ENCODE measurements at places on chromosomes 4 and X.

- DNase-seq, result no peak
These were observed 16.2 kb downstream of the RBM47 start for GRCh38 chr4:40613456-40613855.

DNA sequence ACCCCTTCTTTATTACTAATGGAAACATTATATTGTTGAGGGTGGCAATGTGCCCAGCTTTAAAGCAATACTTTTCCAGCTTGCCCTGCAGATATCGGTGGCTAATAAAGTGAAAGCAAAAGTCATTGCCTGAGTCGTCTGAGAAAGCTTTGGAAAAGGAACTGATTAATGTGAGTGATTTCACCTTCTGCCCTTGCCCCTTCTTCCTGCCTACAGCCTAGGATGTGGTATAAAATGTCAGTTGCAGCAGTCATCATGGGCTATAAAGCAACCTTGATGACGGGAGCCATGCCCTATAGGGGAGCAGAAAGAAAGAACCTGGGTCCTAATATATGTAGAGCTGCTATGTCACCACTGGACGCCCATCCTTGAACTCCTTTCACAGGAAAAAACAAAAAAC, 132.4 kb upstream of the USP9X start:
- no peak for DNase-seq

DNA sequence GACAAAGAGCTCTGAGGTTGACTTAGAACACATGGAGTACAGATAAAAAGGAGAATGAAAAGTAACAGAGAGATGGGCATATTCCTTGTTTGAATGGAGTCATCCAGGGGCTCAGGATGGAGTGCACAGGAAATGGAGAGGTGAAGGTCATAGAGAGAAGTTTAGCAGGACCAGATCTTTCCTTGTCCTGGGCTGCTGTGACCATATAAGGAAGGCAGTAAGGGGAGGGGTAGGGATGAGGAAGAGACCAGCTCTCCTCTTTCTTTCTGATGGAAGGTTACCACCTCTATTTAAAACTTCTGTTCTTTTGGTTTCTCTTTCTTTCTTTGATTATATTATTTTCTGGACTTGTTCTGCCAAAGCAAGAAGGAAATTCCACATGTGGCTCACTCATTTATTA, 27.0 kb downstream of the AR start:
- no peak for DNase-seq

- DNase-seq, result peak; percentile 86
These were observed 53.7 kb downstream of the SMIM31 start for GRCh38 chr4:164807611-164808010.

GRCh38 chr4:102575369-102576129, 74.4 kb downstream of the NFKB1 start:
- peak; percentile 47 for DNase-seq

GRCh38 chr4:88522702-88523324, 763 bp downstream of the PYURF start:
- no peak for DNase-seq

- DNase-seq, result peak; percentile 33
These were observed 136.0 kb upstream of the PABPC4L start for GRCh38 chr4:134337574-134337973.

DNA sequence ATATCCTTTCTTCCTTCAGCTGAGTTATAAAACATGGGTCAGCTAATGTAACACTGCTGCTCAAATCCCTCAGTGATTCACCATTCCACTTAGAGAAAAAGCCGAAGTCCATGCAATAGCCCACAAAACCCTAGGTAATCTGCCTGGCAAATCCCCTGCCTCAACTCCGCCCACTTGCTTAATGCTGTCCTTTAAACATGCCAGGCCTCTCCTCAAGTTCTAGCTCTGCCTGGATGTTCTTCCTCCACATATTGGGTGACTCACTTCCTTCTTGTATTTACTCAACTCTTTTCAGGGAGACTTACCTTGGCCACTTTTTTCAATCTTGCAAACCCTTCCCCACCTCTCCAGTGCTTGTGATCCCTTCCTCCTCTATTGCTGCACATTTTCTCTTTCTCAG, 89.8 kb downstream of the EMCN start:
- DNase-seq, result peak; percentile 11

DNA sequence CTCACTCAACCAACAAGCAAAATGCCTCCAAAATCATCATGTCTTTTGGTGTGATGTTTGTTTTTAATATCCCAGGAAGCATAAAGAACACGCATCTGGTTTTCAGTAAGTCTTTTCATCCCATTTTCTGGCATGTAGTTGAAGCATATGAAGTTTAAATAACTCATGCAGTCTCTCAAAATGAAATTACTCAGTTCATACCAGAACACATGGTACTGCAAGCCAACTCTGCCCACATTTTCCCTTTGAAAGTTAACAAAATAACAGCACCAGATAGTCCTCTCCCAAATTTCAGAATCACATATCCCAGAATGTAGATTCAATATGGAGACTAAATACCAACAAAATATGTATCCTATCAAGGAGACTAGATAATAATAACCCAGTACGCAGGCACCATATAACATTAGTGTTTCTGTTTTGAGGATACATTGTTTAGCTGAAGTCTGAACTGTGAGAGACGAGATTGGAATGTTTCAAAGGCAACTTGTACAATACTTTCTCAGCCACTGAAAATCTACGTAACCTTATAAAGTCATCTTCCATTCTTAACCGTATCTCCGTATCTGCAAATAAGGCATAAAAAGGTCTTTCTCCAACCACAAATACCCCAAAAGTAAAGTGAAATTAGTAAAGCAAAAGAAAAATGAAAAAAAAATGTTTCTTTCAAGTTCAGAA, 23.1 kb downstream of the CORIN start:
- DNase-seq, result no peak

DNA sequence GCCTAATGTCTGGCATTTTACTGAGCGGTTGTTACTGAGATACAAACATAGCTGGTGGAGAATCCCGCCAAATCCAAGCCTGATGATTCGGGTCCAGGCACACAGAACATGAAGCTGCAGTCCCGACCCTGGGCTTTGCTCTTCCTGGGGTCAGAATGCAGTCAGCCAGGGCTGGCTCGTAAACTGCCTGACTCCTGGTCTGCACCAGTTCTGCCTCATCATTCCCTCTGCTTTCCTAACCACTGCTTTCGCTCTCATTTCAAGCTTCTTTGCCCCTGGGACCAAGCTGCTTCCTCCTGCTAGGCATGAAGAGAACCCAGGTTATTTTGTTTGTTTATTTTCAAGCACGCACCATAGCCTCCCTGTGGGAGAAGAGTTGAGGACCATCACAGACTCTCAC, 39.3 kb downstream of the GATB start:
- no peak for DNase-seq

DNA sequence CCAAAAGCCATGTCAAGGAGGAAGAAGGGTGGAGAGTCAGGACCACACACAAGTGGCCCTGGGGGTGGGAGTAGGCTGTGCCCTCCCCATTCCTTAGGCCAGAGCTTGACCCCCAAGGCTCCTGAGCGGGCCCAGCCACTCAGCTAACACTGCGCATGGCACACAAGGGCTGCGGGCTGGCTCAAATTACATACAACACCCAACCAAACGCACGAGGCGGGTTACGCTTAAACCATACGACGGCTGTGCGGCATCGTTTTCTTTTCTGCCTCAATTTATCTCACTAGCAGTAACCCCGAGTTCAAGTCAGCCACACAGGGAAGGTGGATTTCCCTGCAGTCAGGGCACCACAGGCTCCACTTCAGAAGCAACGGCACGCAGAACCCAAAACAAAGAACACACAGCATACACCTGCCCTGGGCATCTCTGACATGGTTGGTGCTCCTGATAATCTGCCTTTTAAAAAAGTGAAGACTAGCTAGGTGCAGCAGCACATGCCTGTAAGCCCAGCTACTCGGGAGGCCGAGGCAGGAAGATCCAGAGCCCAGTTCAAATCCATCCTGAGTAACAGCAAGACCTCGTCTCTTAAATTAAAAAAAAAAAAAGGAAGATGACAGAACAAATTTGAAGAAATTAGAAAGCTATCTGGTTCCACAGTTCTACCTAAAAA, 2.9 kb downstream of the GAK start:
- DNase-seq, result no peak

- DNase-seq, result no peak
These were observed 22.9 kb upstream of the CXCL13 start for GRCh38 chr4:77582711-77583110.

- DNase-seq, result no peak
These were observed 84.2 kb downstream of the BCOR start for GRCh38 chrX:40013266-40014195.

DNA sequence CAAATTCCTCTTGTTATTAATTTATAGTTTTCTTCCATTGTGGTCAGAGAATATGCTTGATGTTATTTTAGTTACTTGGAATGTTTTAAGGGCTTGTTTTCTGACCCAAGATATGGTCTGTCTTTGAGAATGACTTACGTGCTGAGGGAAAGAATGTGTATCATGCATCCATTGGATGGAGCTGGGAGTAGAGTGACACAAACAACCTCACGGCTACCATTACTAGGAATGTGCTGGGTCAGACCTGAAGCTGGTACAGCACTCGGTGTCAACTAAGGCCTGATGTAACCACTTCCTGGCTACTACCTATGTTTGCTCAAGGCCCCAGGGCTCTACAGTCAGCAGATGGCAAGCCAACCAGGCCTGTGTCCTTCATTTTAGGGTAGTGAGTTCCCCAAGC, 257.8 kb downstream of the FAT4 start:
- DNase-seq, result peak; percentile 0

- no peak for DNase-seq
These were observed 151.9 kb upstream of the PLAC1 start for GRCh38 chrX:134810211-134810610.

GRCh38 chr4:87345139-87345538, 22.5 kb upstream of the HSD17B13 start:
- no peak for DNase-seq
